Trophoblast cell (in vitro differentiated cells and primary cell): ENCODE measurements at places on chromosomes 2 and 18.

- no peak for DNase-seq
Observed at GRCh38 chr2:232485757-232486557, 1.7 kb downstream of the ECEL1 start.

DNA sequence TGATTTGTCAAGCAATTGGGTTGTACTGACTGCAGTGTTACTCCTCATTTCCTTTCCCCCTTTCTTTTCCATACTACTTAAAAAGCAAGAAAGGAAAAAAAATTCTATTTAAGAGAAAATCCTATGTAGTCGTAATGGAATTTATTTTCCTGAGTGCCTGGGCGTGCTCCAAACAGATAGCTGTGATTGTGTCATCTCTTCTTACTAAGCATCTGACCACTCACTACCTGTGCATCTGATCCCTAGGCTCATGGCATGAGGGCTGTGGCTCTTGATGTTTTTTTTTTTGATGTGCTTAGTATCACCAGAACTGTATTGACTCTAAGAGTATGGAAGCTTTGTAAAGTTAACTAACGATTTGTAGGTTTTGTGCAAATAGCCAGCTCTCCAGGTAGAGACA is 19.0 kb downstream of the CRIM1 start:
- DNase-seq: peak; percentile 58

DNA sequence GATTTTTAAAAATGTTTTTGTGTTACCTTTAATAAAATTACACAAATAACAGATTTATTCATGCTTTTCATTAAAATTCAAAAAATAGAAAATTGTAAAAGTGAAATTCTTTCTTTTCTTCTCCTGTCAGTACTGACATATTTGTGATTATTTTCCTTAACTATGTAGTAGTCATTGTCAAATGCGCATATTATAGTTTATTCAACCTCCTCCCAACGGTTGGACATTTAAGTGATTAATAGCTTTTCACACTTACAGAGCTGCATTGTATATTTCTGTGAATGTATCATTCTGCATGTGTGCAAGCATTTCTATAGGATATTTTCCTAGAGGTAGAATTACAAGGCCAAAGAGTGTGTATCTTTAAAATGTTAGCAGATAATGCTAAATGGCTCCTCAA is 259.2 kb downstream of the SH3BP4 start:
- no peak for DNase-seq

DNA sequence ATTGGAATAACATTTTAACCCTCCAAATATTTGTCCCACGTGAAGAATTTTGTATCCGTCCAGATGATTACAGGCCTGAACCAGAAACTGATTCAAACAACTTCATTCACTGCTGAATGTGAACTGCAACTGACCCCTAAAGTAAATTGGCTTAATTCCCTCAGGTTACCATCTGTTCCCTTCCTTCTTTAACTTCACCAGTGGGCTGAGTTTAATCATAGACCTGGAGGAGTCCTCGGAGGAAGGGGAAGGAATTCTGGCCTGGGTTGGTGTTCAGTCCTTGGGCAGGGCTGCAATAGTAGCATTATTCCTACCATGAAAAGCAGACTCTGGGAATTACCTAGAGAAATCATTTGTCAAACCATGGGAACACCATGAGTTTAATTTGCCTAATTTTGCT is 207.4 kb downstream of the TMEM247 start:
- no peak for DNase-seq

DNA sequence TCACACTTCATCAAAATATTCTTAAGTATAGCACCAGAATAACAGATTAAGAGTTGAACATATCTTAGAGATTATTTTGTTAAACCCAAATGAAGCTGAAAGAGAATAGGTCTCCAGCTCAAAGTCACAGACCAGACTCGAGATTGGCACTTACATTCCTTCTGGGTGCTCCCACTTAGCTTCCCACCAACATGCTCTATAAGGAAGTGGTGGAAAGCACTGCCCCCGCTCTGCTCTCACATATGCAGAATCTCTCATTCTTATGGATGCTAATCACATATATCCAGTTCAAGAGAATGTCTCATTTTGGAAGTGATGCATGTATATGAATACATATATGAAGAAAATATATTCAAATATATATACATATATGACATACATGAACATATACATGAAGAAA is 71.5 kb upstream of the CD226 start:
- no peak for DNase-seq

DNA sequence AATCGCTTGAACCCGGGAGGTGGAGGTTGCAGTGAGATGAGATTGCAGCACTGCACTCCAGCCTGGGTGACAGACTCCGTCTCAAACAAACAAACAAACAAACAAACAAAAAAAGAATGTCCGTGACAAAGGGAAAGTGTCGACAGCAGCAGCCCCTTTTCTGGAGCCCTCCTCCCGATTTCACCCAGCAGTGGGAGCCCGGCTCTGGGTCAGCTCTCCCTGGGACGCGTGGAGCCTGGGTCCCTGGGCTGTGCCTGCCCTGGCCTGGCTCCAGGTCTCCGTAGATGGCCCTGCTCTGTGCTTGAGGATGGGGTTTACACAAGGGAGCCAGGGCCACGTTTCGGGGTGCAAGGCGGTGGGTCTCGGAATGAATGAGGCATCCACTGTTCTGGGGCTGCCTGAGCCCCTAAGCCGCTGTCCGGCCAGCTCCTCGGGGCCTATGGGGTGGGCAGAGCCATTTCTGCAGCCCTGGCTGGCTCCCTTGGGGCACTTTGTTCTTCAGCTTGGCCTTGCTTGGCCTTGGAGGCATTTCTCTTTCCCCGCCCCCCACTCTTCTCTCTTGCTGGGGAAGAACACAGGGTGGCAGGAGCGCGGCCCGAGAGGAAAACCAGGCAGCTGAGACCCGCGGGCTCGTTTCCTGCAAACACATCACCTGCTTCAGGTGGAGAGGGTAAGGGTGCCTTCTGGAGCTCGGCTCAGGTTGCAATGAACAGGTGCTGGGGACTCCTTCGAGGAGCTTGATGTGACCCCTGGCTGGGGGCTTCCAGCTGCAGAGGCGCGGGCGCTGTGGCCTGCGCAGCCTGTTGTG is 29.1 kb downstream of the RTP5 start:
- no peak for DNase-seq

- peak; percentile 97 for DNase-seq
Observed at GRCh38 chr2:101763496-101764333, 66.2 kb downstream of the MAP4K4 start.

DNA sequence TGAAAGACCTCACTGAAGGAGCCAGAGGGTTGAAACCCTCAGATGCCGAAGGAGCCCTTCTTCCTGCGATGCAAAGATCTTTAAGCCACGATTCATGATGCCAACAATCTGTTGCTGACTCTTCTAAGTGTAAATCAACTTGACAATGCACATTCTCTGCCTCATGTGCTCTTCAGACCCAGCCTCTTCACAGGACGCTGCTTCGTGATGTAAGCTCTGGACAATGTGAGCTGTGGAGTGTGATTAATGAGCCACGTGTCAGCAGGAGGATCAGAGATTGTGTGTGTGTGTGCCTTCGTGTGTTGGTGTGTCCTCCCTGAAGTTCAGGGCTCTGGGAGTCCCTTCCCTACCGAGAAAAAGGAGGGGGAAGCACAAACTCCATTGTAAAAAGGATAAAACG is 26.5 kb upstream of the TWIST2 start:
- no peak for DNase-seq

GRCh38 chr2:77294474-77294873 is 227.7 kb downstream of the LRRTM4 start:
- no peak for DNase-seq

DNA sequence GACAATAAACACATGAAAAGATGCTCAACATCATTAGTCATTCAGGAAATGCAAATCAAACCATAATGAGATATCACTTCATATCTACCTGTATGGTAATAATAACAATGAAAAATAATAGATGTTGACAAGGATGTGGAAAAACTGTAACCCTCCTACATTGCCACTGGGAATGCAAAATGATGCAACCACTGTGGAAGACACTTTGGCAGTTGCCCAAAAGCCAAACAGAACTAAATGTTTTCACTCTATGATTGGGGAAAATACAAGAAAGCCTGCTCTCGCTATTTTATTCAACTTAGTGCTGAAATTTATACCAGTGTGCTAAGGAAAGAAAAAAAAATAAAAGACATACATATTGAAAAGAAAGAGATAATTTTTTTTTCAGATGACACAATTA is 934.5 kb downstream of the CNTNAP5 start:
- no peak for DNase-seq

DNA sequence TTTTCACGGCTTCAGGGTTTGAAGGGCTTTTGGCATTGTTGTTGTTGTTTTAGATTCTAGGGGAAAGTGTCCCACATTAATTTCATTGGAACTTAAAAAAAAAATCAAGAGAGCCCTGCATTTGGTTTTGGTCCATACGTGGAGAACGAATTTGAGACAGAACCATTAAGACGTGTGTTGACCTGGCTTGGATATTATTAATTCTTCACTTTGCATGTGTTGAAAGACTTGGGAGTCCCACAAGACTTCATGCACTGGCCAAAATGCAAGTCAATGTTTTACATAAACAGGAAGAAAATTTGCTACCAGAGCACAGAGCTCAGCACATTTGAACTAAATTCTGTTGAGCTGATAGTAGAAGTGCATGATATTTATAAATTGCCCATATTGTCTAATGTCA is 761.2 kb upstream of the ACVR2A start:
- DNase-seq: no peak

DNA sequence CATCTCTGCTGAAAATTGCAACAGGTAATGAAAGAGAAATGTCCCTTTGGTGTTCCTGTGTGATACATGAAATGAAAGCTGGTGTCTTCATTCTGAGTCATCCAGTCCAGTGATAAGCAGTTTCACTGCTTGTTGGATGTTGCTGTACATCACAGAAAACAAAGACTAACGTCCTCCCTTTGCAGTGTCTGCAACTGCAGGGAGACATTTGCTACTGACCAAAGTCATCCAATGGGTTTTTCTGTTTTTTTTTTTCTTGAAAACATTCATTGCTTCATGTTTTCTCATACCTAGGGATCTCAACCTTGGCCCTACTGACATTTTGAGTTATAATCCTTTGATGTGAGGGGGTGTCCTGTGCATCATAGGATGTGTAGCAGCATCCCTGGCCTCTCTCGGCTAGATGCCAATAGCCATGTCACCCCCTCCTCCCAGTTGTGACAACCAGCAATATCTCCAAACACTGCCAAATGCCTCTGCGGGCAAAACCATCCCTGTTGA is 63.6 kb upstream of the FZD5 start:
- DNase-seq: no peak

DNA sequence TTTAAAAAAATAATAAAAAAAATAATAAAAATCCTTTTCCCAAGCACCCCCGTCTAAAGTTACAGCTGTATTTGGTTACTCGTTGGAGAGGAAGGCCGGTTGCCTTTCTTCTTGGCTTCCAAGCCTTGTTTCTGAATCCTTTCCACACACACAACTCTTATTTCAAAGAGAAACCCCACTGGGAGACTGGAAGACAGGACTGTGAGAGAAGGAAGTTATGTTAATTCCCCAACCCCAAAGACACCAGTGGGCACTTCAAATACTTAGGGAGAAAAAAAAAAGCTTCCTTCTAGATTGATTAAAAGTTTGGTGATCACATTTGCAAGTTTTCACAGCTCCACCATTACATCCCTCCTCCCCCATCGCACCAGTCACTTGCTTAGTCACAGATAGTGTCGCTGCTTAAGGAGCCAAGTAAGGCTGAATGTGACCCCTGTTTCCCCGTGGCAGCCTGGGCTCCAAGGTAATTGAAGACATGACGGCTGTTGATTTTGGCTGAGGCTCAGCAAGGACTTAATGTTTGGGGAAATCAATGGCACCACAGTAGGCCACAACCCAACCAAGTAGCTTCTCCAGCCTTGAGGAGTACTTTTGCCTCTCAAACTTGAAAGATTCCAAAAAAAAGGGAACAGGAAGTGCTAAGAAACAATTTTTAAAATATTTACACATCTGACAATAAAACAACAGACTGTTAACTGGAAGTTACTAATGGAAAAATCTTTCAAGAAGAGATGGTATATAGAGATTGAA is 40.8 kb upstream of the FRZB start:
- no peak for DNase-seq

- no peak for DNase-seq
Observed at GRCh38 chr2:150075831-150076230, 411.6 kb downstream of the RND3 start.

DNA sequence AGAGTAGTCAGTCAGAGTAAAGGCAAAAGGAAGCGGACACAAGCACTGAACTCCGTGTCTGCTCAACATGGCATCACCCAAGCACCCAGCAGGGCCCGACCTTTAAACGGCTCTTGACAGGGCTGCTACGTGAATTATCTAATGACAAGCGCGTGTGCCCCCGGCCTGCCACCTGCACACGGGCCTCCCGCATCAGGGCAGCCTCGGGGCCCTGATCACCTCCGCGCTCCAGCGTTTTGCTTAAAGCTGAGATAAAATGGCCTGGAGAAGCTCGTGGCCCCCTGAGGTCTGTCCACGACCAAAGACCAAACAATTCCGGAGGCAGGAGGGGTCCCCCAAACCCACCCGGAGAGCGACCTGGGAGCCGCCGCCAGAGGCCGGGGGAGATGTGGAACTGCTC is 376 bp downstream of the NDUFA10 start:
- DNase-seq: peak; percentile 50

DNA sequence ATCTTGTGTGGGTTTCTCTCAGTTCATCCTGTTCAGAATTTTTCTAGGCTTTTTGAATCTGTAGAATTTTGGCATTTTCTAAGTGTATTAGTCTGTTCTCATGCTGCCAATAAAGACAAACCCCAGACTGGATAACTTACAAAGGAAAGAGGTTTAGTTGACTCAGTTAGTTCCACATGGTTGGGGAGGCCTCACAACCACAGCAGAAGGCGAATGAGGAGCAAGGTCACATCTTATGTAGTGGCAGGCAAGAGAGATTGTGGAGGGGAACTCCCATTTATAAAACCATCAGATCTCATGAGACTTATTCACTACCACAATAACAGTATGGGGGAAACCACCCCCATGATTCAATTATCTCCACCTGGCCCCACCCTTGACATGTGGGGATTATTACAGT is 199.2 kb downstream of the ST6GAL2 start:
- DNase-seq: no peak

- no peak for DNase-seq
Observed at GRCh38 chr18:38941711-38942561, 1376.3 kb upstream of the CELF4 start.

- no peak for DNase-seq
Observed at GRCh38 chr2:14778015-14778414, 145.5 kb downstream of the LRATD1 start.

- DNase-seq: peak; percentile 64
Observed at GRCh38 chr2:174334781-174335251, at the start of gene SP9. Gene SP9, plus strand, starts transcription at chr2:174334954. Its CDS starts 139 bp downstream, at chr2:174335093.

- DNase-seq: no peak
Observed at GRCh38 chr2:66239655-66240054, 195.3 kb upstream of the MEIS1 start.
